ENCODE measurements at places on chromosomes 16 and 17.

- no peak for DNase-seq
Observed at GRCh38 chr17:82772026-82772425, 20.2 kb downstream of the TBCD start.

GRCh38 chr17:62388856-62389255, 8.5 kb downstream of the EFCAB3 start:
- no peak for DNase-seq

- DNase-seq: no peak
Observed at GRCh38 chr17:82590881-82591539, 57.2 kb downstream of the WDR45B start.

DNA sequence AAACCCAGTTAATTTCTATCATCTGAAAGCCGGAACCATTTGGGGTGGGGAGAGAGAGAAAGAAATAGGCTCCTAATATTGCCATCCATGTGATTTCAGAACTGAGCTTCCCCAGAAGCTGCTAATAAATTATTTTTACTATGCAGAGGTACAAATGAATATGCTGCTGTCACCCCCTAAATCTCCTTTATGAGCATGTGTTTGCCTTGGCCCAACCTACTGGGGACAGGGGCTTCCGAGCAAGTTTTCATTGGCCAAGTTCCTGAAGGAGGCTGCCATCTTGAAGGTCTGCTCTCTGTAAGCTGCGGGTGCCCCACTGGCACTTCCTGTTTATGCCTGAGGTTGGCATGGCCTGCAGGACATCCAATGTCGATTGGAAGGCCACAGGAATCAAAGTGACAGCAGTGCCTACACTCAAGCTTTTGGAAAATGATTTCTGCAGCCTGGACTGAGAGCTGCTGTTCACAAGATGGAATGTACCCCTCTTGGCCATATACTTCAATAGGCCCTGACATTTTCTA, 194.7 kb downstream of the XYLT1 start:
- DNase-seq: no peak

DNA sequence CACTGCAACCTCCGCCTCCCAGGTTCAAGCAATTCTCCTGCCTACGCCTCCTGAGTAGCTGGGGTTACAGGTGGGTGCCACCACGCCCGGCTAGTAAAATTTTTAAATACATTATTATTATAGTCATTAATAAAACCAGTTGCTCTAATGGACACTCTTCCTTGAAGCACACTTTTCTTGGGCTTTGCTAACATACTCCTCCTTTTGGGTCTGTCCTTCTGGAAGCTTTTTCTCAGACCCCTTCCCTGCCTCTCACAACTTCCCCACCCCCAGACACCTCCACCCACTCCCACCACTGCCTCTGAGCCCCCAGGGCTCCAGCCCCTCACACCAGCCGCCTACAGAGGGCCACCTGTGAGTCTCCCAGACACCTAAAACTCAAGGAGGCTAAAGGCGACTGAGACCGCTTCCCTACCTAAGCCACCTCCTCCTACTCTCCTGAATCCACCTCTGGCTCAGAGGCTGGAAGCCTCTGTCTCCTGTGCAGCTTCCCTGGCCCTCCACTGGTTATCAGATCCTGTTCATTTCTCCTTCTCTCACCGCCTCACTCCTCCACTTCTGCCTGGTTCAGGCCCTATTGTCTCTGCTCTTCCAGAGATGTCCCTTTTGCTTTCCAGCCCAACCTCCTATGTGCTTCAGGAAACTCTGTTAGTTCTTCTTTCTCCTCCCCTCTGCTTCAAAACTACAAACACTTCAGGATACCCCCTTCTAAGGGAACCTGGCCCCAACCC, 2.1 kb upstream of the CUEDC1 start:
- DNase-seq: no peak

DNA sequence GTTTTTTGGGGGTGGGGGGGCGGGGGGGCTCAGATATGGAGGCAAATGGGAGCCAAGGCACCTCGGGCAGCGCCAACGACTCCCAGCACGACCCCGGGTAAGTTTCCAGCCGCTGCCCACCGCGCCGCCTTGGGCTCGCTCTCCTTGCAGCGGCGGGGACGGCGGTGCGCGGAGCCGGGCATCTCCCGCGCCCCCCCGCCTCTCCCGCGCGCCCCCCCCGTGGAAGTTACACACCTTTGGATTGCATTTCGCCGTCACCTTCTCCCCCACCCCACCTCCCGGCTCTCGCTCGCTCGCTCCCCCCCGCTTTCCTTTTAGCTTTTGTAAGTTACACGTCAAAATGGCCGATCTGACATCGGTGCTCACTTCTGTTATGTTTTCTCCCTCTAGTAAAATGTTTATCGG, 387 bp downstream of the MSI2 start:
- no peak for DNase-seq

GRCh38 chr17:12590417-12590816, 75.3 kb upstream of the MYOCD start:
- no peak for DNase-seq

GRCh38 chr17:47866941-47867340, 16.0 kb upstream of the SP6 start:
- DNase-seq: no peak

DNA sequence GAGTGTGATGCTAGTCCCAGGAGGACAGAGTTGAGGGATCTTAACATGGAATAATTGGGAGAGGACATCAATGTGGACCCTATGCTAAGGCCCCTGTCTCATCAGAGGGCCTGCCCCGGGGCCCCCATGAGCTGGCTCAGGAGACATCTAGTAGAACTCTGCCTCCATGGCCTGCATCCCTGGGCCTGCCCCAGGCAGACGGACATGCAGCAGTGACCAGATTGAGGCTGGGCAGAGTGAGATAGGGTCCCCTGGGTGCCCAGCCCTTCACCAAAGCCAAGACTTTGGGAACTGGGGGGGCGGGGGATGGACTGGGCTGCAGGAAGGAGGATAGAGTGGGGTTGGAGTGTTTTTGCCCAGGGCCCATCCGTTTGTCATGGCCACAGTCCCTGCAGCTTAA, 115.2 kb downstream of the CCDC182 start:
- no peak for DNase-seq

- no peak for DNase-seq
Observed at GRCh38 chr17:28173801-28174200, 131.3 kb downstream of the NLK start.

- DNase-seq: no peak
Observed at GRCh38 chr17:55776271-55776670, 25.4 kb downstream of the PCTP start.

DNA sequence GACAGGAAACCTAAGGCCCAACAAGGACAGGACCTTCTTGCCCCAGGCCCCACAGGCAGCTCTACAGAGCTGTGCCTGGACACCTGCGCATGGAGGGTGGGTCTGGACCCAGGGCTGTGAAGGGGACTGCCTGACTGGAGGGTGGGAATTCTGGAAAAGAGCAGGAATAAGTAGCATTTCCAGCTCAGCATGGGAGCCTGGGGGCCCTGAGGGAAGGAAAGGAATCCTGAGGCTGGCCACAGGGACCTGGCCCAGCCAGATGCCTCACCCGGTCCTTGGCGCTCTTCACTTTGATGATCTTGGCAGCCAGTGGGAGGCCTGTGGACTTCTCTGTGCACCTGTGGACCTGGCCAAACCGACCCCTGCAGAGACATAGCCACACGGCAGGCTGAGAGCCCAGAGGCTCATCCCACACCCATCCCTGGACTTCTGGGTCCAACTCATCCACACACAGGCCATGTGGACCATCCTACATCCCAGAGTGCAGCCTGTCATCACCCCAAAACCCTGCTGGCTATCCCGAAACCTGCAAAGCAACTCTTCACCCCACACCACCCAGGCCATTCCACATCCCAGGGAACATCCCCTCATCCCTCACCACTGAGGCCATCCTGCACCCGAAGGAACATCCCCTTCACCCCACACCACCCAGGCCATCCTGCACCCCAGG, 18.7 kb downstream of the MYLK3 start:
- no peak for DNase-seq

DNA sequence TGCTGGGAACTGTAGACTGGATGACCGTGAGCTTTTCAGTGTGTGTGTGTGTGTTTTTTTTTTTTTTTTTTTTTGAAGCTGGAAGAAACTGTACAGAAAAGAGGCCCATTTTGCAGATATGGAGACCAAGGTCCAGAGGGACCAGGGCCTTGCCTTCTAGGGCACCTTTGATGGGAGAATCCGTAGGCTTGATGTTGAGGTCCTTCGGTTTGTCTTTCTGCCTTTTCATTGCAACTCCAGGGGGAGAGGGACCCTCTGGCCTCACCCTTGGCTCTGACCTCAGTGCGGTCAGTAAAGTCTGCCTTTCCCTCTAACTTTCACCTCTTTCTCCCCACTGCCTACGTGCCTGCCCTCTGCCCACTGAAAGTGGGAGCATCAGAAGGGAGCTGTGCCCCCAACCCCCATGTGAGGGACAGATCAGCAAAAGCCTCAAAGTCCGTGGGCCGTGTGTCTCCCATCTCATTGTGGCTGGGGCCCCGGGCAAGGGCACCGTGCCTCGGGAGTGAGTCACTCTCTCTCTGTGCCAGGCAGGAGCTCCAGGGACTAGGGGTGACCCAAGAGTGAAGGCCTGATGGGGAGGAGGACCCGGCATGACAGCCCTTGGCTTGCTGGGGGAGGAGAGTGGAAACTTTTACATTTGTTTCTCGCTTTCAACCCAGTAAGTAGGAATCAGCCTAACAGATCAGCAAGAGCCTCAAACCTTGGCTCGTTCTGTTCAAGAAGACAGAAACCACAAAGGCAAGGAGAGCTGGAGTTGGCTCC, 123.6 kb downstream of the CMIP start:
- DNase-seq: no peak

GRCh38 chr16:11621920-11622651, 35.4 kb upstream of the LITAF start:
- DNase-seq: no peak

- no peak for DNase-seq
Observed at GRCh38 chr16:50024207-50024606, 818 bp upstream of the CNEP1R1 start.

DNA sequence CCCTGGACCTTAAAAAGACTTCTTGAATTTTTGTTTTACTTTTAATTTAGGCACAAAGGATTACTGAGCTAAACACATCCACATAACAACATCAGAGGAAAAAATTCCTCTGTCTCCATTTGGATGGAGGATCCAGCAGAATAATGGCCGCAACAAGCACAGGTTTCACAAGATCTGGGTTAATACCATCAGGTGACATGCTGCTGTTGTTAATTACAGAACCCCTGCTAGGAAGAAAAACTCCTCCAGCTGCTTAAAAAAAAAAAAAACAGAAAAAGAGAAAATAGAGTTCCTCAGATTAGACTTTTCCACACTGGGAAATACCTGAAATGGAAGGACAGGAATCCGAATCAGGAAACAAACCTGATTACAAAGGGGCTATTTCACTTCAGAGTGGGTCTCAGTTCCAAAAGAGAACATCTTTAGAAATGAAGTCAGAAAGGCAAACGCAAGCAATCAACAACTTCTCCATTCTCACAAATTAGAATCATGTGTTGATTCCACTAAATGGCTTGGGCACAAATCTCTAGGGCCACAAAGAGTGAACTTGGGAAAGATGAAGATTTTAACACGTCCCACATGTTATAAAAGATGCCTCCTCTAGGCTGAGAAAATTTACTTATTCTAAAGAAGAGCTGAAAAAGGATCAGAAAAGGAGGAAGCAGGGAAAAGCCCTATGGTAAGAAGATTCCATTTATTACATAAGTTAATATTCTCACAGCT, 44.0 kb downstream of the SPOP start:
- DNase-seq: no peak

DNA sequence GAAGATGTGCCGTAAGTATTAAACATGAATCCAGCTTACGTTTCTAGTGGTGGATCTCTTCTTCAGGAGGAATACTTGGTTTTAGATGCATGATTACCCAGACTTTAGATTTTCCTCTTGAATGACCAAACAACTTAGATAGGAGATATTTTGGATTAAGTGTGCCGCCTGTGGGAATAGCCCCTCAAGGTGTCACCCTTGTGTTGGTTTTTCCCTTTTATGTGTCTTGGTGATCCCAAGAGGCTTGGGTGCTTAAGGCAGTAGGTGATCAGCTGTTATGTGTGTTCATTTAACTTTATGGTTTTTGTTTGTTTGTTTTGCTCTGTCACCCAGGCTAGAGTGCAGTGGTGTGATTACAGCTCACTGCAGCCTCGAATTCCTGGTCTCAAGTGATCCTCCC, 115.1 kb downstream of the PPM1E start:
- DNase-seq: no peak

GRCh38 chr16:57303021-57303909, 18.8 kb upstream of the PLLP start:
- DNase-seq: no peak

DNA sequence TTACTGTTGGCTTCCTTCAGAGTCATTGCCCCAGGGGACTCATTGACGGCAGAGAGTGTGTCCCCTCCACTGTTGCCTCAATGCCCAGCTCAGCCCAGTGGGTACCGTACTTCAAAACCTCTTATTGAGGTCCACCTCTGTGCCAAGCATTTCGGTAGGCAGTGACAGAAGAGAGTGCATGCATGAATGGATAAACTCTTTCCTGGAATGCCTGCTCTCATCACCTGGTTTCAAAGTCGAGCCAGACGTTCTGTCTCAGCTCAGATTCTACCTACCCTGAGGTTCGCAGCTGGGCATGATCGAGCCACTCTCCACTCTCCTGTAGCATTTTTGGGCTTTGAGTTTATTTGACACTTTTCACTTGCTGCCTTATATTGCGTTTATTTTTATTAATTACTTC, 647.0 kb downstream of the MAF start:
- DNase-seq: no peak

DNA sequence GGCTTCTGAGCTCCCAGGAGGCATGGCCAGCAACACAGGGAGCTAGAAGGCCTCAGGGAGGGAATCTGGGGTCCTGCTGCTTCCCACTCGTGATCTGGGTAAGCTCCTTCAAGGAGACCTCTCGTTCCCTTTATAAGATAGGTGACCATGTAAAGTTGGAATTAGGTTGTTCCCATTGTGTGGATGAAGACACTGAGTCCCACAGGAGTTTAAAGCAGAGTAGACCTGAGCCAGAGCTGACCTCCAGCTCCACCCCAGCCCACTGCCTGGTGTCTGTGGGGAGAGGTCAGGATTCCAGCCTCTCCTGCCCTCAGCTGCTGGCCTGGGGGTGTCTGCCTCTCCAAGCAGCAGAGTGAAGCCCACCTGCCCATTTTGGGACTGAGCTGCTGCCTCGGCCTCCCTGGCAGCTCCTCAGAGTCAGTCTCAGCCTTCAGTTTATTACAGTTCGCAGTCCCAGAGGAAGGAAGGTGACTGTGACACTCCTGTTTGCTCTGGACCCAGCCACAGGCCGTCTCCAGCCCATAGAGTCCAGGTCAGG, 33.1 kb upstream of the LGALS9 start:
- no peak for DNase-seq

DNA sequence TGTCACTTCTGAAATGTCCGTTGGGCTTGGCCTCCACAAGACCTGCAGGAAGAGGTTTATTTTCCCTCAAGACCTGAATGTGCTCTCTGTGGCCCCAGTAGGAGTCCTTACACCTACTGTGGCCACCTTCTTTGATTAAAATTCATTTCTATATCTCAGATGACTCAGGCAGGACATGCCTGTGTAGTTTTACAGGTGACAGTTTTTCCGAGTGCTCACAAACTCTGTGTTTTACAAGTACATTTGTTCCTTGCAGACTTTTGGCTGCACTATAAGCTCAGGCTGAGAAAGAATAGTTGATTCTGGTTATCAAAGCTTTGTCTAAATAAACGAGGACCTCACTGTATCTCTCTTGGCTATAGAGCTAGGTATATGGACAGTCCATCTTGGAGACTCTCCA, 257.1 kb downstream of the MAP2K4 start:
- DNase-seq: no peak

Data from memory B cell (primary cell).